ENCODE measurements at places on chromosomes 5 and 9.

DNA sequence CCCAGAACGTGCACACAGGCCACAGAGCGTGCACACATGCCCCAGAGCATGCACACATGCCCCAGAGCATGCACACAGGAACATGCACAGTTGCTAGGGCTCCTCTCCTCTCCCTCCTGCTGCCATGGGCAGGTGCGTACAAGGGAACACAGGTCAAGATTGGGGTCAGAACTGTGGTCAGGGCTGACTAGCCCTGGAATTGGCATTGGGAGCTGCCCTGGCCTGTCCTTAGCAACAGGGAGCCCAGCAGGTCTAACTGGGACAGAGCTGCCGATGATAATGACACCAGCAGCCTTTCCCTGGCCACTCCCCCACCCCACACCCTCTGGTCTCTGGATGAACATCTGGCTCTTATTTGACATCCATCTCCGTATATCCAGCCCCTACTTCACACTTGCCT lies 8.0 kb downstream of the PCDH1 start:
- no peak for DNase-seq

- peak; percentile 9 for DNase-seq
Measured at GRCh38 chr9:90838098-90838497, 36.5 kb downstream of the SYK start.

GRCh38 chr5:110956280-110956912 lies 115.1 kb upstream of the TSLP start:
- DNase-seq = no peak

DNA sequence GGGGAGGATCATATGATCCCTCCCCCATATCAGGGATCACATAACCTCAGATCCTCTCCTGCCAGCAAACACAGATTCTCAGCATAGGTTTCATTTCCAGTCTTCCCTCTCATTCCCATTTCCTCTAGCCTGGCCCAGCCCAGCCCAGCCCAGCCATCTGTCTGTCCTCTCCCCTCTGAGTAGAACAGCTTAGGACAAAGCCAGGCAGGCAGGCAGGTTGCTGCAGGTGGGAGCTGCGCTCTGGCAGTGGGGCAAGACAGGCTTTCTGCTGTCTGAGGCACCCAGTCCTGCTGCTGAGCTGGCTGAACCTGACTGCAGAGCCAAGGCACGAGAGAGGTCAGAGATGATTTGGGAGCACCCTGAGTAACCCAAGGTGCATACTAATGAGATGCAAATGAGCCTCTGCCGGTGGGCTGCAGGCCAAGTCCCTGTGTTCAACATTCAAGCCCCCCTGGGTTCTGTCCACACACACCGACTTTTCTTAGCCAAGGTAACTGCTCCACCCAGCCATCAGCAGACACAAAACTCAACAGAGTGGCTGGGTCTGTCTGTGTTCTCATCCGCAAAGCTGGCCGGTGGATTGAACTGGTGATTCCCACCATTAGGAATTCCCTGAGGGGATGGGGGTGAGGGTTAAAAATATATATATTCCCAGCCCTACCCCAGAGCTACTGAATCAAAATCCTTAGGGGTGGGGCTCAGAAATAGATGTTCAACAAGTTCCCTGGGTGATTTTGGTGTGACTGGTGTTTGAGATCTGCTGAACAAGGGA lies 9.1 kb downstream of the FAT2 start:
- no peak for DNase-seq

DNA sequence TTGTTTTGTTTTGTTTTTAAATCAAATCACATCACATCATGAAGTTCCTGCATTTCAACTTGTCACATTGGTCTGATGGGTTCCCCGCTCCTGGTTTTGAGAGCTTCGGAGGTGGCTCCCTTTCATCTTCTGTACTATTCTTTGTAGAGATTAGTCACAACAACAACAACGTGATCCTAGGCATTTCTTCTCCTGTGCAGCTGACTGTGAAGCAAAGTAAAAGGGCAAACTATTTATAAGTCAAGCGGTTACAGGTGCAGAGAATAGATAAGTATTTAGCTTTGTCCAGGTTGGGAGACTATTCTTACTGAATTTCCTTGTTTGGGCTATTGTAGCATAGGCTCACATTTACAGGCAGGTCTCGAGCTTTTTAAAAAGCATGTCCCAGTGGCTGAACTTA lies 197.7 kb upstream of the CDKN2B start:
- peak; percentile 6 for DNase-seq

GRCh38 chr5:142826093-142826492 lies 55.9 kb downstream of the ARHGAP26 start:
- no peak for DNase-seq

- DNase-seq = no peak
Measured at GRCh38 chr5:107352576-107352975, 318.2 kb downstream of the EFNA5 start.

DNA sequence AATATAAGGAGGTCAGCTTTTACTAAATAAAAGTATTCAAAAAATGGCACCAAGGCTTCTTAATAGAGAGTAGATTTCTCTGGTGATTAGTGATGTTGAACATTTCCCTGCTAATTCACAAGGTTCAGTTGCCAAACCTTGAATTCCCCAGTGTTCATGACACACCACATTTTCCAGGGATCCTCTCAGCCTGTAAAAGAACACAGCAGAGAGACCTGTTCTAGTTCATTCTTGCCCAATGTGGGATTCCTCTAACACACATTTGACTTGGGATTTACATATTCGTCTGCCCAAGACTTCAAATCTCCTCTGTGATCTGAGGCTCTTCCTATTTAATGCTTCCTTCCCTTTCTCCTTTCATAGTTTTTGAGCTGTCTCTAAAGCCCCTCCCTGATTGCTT lies 273.2 kb upstream of the CDH9 start:
- DNase-seq = no peak

DNA sequence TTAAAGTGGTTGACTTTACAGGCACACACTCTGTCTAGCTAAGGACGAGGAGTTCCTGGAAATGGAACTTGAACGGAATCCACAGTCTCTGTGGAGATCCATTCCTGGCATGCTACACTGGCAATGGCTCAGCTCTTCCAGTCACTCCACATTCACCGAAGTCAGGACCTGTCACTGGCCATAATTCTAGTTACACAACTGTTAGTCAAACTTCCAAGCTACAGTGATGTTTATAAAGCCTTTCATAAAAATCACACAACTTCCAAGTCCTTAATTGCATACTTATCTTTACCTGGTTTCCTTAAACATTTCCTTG lies 15.7 kb downstream of the CDC14B start:
- DNase-seq = no peak

DNA sequence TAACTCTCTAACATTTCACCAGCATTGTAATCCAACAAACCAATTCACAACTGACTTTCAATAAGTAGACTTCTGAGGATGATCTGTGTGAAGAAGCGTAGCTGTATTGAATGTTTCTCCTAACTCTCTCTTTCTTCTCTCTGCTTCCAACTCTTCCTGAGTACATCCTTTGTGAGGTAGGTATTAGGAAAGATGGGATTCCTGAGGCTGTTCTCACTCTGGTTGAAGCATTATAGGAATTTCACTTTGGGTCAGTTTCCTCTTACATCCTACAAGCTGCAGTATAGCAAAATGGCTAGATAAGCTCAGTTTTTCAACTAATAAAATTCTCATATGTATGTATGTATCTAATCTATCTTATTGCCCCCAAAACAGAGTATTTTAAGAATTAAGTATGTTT lies 702.8 kb downstream of the CETN3 start:
- no peak for DNase-seq

DNA sequence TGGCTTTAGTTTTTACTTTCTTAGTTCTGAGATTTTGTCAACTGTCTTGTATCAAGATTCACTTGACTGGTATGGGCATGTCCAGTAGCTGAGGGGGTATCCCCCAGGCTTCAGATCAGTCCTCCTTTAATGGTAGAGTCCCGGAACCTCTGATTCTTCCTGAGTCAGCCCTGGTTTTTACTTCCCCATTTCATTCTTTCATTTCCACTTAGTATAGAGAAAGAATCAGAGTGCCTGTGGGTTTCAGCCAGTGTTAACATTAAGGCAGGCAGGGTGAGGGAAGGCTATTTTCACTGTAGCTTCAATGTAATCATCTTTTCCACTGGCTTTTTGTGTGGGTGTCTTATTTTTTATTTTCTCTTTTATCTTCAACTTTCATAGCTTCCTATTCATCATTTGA lies 8.3 kb upstream of the COMMD10 start:
- peak; percentile 49 for DNase-seq

DNA sequence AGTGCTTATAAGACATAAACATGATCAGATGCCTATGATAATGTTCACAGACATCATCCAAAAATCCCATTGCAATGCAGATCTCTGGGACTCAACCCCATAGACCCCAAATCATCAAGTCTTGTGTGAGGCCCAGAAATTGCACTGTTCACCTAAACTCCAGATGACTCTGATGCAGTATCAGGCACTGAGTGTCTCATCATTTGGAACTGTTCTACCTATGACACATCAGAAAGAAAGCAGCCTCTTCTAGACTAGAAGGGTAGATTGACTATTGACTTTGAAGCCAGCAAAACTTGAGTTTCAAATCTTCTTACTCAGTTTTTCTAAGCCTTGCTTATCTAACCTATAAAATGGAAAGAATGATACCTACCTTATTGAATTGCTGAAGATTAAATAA lies 58.7 kb upstream of the PAPPA start:
- DNase-seq = no peak

GRCh38 chr9:5630081-5630507 lies 1.2 kb downstream of the RIC1 start:
- DNase-seq = peak; percentile 100

Data from OCI-M1 (cell line).